Hippocampal formation (tissue), 2 donors: ENCODE measurements at places on chromosomes 6 and 20.
A peak's percentile ranks its signal among the peaks of the same experiment; 100 is the strongest.

DNA sequence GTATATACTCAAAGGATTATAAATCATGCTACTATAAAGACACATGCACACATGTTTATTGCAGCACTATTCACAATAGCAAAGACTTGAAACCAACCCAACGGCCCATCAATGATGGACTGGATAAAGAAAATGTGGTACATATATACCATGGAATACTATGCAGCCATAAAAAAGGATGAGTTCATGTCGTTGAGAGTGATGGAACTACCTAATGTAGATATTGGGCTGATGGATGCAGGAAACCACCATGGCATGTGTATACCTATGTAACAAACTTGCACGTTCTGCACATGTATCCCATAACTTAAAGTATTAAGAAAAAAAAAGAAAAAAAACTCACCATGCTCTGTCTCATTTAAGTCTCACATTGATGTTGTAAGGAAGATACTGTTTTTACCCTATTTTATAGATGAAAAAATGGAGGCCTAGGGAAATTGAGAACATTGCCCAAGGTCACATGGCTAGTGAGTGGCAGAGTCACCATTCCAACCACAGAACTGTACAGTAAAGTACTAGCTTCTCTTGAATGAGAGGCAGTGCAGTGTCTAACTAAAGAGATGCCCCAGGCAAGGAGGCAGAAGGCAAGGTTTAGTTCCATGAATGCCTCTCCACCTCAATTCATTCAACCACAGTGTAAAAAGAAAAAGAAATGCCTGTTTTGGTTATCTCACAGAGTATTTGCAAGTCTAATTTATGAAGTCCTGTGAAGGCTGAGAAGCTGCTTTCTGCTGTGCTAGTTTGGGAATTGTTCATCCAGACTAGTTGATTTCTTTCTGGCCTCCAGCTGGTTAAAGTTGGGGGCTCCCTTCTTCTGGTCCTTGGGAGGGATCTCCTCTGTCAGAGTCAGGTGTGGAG lies 68.2 kb downstream of the FIG4 start:
- no peak for DNase-seq

- DNase-seq: no peak
Observed at GRCh38 chr6:42417641-42418112, 34.0 kb downstream of the TRERF1 start.

- no peak for DNase-seq
Observed at GRCh38 chr6:159929819-159930218, 39.0 kb downstream of the MAS1 start.

GRCh38 chr6:97128507-97128906 lies 154.5 kb downstream of the MMS22L start:
- no peak for DNase-seq

GRCh38 chr6:31966997-31967925 lies 4.7 kb downstream of the DXO start:
- DNase-seq: no peak

DNA sequence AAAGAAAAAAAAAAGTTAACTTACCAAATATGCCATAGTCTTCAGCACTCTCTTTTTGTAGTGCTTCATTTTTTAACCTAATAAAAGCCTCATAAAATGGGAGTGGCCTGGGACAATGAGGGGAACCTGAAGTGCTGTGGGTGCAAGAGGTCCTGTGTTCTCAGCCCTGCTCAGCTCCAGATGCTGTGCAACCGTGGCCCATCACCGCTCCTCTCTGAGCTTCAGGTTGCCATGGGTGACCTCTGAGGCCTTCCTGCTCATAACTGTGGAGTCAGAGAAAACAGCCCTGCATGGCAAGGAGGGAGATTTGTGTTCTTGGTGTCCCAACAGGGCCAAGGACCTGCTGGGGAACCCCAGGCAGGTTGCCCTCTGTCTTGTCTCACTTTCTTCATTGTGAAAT lies 10.0 kb downstream of the TCF15 start:
- no peak for DNase-seq

DNA sequence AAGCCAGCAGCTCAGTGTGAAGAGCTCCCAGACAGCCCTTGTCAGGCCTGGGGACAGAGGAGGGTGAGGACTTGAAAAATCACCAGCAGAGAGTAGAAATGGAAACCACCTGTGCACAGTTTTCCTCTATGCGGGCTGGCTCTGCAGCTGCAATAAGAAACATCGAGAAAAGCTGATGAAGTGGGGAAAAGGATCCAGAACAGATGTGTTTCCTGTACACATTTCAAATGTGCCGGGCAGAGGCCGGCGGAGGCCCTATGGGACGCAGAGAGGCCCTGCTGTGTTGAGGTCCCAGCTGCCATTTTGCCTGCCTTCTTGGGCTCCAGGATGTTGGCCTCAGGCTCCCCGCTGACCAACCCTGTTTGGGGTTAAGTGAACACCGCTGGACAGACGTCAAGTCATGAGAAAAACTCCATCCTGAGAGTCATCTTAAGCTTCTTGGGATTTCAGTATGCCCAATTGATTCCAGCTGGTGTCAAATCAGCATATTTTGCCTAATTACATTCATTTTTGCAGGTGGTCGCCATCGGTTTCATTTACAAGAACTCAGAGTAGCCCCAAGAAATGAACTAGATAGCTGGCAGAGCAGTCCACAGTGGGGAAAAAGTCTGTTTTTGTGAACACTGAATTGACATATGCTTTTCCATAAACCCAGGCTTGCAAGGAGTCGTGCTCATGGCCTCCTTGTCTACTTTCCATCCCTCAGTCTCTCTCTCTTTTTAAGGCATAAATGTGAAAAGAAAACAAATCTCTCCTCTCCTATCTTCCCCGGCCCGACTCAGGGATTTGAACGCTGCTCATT lies 150.4 kb upstream of the PHACTR3 start:
- no peak for DNase-seq

DNA sequence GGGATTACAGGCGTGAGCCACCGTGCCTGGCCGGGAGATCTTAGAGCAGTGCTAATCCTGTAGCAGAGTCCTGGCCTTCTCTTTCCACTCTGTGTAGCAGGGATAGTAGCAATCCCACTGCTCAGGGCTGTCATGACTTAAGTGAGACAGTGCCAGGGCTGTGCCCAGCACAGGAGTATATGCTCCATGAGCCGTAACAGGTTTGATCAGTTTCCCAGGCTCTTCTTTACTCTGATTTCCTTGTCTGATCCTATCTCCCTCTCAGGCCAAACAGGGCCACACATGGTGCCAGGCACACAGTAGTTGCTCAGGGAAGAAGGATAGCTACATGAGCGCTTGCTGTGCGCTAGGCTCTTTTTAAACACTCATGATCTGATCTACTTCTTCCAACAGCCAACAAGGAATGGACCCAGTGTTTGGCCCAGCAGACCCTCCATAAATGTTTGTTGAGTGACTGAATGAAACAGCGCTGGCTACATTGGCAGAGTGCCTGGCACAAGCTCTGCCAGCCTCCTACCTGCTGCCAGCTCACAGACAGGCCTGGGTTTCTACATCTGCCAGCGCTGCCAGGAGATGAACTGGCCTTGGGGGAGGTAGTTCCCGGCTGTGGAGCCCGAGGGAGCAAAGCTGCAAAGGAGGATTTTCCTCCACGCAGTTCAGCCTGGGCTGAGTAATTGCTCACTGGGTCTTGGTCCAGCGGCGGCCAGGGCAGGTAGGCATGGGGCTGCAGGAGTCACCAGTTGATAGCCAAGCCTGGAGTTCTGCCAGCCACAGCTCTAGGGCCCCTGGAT lies 36.9 kb downstream of the SNAI1 start:
- DNase-seq: no peak

GRCh38 chr20:51462566-51463276 lies 79.8 kb downstream of the NFATC2 start:
- DNase-seq: no peak

DNA sequence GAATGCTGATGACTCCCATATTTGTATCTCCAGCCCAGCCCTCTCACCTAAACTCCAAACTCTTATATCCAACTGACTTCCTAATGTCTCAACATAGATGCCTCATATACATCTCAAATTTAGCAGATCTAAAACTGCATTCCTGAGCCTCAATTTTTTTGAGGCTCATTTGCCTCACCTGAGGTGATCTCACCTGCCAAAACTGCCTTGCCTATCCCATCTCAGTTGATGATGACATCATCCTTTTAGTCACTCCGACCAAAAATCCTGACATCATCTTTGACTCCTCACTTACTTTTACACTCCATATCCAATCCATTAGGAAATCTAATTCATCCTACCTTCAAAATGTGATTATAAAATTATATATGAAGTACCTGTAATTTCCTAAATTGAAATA lies 25.6 kb upstream of the SLPI start:
- DNase-seq: no peak

GRCh38 chr20:22303523-22303922 lies 280.8 kb downstream of the FOXA2 start:
- no peak for DNase-seq

- no peak for DNase-seq
Observed at GRCh38 chr6:158316022-158316421, 3.8 kb downstream of the TULP4 start.

DNA sequence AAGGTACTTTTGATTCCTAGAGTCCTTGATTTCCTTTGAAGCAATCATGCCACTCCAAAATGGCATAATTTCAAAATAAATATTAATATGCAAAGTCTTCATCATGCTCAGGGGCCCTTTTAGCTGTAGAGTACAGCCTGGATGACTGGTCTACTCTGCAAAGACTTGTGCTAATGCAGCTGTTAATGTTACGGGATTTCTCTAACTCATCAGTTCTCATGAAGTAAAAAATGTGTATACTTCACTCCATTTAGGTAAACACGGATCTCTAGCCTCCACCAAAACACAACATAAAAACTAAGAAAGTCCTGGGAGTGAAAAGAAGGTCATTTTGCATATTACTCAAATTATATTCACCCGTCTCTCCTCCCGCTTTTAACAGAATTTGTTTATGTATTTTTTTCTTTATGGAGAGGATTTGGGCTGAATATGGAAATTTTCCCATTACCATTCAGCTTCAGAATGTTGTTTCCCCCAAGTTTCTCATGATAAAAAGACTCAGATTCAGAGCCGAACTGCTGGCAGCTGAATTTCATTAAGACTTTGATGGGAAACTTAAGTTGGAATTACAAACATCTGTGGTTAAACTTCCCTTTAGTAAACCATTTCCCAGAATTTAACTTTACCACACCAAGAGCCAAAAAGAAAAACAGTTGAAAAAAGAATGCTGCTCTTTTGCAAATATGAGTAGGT lies 8.7 kb downstream of the LAMA4 start:
- DNase-seq: no peak

DNA sequence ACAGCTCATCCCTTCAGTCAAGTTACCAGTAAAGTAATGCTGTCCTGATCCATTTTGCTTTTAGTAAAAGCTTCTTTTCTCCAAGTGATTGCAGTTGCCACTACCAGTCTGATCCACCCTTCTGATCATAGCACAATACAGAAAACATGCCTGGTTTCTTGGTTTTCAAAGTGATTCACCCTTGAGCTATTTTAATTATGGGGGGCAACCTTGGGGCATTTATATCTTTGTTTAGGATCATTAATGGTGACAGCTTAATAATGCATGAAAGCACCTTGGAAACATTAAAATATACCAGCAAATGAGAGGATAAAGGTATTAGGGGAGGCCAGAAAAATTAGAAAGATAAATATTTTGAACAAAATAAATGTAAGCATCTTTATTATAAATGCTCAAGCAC lies 38.4 kb downstream of the LRRC1 start:
- no peak for DNase-seq

GRCh38 chr20:48898896-48899530 lies 22.5 kb upstream of the ARFGEF2 start:
- no peak for DNase-seq

DNA sequence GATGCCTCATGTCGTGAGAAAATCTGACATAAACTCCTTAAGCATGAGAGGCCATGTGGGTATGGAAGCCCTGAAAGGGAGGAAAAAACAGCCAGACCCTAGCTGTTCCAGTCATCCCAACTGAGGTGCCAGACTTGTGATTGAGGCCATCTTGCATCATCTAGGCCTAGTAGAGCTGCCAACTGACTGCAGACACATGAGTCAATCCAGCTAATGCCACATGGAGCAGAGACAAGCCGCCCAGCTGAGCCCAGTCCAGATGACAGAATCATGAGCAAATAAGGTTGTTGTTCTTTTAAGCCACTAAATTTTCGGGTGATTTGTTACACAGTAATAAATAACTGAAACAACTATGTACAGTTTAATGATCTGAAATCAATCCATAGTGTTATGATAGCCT lies 680.9 kb downstream of the MAFB start:
- DNase-seq: no peak

- DNase-seq: no peak
Observed at GRCh38 chr20:55961376-55962330, 43.7 kb downstream of the CBLN4 start.

- DNase-seq: peak; percentile 40
Observed at GRCh38 chr20:51712501-51713212, 55.5 kb downstream of the ATP9A start.

DNA sequence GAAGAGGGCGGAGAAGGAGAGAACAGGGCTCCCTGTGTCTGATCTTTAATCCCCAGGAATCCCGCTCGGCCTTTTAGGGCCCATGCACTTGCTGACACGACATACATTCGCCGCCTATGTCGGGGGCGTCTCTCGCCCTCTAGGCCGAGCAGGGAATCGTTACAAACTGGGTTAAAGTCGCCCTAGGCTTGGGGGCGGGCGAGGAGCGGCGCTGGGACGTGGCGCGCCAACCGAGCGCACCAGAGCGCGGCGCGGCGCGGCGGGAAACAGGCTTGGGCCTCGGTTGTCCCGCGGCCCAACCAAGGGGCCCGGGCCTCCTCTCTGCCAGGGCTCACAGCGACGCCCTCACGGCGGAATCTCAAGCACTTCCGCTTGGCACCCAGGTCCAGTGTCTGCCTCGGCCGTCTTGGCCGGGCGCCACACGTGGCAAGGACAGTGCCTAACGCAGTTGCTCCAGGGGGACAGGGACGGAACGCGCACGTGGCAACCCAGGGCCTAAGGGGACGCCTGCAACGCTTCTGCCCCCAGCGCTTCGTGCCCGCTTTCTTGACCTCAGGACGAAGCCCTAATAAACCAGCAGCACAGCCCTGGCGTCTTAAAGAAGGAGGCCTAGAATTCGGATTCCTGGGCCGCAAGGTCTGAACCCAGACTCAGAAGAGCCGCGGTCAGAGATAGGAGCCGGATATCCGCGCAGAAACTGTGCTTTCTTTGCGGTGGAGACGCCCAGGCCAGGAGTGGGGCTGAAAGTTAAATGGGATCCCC lies 71.5 kb downstream of the NCR2 start:
- no peak for DNase-seq

GRCh38 chr20:63204362-63204761 lies 11.6 kb downstream of the YTHDF1 start:
- DNase-seq: no peak

DNA sequence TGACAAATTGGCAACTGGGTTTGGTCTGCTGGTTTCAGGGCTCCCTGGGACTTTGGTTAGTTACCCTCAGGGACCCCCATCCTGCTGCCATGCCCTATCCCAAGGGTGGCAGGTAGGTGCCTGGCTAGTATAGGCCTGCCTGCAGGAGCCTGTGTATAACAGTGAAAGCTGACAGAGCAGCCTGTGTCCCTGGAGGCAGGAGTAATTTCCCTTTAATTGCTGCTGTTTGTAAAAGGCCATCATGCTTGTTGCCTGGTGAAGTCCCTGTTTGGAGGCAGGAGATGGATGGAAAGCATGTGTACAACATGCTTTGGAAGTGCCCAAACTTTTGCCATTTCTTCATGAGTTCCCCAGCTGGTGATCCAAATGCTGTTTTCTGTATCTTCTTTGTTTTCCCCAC lies 30.1 kb downstream of the CMTR1 start:
- DNase-seq: no peak

GRCh38 chr6:34897130-34897529 lies 8.1 kb downstream of the ANKS1A start:
- no peak for DNase-seq
